ENCODE measurements at places on chromosomes 5 and 9.

DNA sequence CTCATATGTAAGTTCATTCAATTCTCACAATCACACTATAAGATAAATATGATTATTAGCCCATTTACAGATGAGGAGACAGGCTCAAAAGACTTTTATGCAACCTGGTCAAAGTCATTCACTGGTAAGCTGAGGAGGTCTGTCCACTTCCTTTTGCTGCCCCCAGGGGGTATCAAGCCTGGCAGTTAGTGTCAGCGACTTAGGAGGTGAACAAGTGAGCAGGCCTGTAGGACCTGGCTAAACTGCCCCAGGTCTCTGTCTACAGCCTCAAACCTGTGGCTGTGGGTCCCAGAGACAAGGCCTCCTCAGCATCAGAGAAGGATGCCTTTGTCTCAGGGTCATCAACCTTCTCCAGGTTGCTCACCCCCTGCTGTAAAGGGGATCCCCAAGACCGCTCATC, 10.4 kb downstream of the TGFBI start:
- no peak for DNase-seq

DNA sequence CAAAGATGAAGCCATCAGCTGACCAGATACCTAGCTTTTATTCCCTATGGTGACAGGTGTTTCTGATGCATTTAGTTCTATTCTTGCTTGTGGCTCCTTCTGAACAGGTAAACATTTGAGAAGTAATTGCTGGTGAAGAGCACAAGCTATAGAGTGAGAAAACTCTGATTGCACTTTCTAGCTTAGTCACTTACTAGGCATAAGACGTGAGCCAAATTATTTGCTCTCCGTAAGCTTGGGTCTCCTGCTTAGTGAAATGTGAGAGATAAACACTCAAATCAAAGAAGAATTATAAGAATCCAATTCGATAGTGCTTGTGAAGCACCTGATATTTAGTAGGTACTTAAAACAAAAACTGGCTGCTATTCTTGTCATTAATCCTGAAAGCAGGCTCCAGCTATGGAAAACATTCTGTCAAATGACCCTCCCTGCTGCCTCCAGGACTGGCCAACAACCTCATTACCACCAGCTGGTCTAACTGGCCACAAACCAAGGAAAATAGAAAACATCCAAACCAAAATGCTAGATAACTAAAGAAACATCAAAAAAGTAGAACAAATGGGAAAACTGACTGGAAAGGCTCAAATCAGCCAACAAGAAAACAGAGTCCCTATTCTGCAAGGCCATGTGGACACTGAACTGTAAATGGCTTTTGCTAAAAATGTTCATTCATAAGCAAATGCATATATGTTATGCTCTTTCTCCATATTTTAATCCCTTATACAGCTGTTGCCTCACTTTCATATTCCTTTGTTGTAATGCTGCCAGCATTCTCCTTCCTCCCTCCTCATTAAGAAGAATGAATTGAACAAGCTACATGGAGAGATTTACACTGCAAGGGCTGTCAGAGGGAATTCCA, 616.1 kb downstream of the DTWD2 start:
- DNase-seq: no peak

- peak; percentile 36 for DNase-seq
These were observed 30.4 kb downstream of the JADE2 start for GRCh38 chr5:134555890-134556311.

GRCh38 chr5:82011761-82012160, 39.9 kb downstream of the ATG10 start:
- no peak for DNase-seq

DNA sequence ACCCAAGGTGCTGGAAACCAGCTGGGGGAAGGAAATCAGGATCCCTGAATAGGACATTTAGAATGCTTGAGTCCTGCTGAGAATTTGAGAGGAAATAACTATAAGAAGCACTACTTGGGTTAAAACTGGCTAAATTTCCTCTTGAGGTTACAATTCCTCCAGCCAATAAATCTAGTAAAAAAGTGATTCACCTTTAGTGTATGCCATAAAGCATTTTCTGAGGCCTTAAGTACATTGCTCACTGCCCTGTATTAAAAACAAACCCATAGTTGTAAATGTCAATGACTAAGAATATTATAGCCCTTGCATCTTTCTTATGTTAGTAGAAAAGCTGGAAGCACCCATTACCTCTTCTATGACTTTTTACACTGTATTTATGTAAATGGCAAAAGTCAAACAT, 634.7 kb upstream of the ARRDC3 start:
- DNase-seq: no peak

DNA sequence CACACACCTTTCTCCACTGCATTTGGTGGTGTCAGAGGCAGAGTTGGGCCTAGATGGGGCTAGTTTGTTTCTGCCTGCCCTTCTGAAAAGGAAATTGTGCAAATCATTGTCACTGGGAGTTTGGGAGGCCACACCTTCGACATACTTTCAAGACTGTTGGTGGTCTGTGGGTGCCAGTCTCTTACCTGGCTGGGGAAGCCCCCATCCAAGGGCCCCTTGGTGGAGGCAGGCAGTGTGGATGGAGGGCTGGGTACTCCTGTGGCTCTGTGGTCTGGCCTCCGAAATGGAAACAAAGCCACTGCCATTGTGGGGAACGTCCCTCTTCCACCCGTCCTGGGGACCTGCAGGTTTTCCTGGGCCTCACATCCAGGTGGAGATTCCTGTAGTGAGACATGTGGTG, 10.9 kb upstream of the PHYHD1 start:
- DNase-seq: no peak

DNA sequence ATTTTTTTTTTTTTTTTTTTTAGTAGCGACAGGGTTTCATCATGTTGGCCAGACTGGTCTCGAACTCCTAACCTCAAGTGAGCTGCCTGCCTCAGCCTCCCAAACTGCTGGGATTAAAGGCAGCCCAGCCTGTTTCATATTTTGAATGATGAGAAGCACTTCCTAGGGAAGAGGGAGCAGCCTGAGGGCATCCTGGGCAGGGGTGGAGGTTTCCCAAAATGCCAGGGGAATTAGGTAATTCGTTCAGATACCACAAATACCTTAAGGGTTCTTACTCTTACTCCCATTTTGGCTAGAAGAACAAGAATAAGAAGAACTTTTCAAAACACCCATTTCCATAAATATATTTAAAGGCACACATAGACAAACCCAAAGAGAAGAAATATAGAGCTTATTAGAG, 29.5 kb upstream of the RAPGEF1 start:
- no peak for DNase-seq

DNA sequence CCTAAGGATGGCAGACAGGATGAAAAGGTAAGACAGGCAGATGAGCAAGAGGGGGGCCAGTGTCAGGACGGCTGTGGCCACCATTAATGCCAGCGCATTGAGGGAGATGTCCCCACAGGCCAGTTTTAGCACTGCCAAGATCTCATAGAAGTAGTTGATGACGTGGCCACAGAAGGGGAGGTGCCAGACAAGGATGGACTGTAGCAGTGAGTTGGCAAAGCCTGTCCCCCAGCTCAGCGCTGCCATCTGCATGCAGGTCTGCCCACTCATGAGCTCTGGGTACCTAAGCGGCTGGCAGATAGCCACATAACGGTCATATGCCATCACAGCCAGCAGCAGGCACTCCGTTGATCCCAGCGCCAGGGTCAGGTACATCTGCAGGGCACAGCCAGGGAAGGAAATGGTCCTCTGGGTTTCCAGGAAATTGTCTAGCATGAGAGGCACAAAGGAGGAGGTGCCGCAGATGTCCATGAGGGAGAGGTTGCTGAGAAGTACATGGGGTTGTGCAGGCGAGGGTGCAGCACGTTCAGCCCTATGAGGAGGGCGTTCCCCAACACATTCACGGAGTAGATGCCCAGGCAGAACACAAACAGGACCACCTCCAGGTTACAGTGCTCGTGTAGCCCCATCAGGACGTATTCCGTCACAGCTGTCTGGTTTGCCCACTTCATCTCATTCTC, 10.8 kb downstream of the OR13J1 start:
- DNase-seq: no peak

- no peak for DNase-seq
These were observed 29.5 kb downstream of the TGFBI start for GRCh38 chr5:136058039-136058971.

GRCh38 chr9:10855847-10856246, 243.0 kb upstream of the PTPRD start:
- DNase-seq: no peak

- peak; percentile 92 for DNase-seq
These were observed 113.0 kb downstream of the GAPVD1 start for GRCh38 chr9:125374443-125375309.

DNA sequence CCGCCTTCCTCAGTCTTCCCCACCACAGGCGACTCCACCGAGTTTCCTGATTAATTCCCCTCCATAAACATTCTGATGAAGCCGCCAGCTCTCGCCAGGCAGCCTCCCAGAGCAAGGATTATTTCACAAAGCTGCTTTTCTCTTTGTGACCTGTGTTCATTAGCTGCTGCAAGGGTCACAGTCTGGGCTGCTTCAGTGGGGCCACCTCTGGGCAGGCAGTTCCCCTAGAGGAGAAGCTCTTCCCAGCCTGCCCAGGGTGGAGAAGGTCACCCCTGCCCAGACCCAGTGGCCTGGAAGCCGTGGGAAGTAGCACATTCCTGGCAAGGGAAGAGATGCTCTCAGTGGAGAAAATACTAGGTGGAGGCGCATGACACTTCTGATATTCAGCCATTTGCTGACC, 58.4 kb upstream of the RAPGEF1 start:
- no peak for DNase-seq

GRCh38 chr5:142287973-142288313, 36.9 kb downstream of the SPRY4 start:
- no peak for DNase-seq

GRCh38 chr5:126031989-126032716, 391.1 kb upstream of the GRAMD2B start:
- DNase-seq: no peak

- DNase-seq: no peak
These were observed 6.3 kb upstream of the ASS1 start for GRCh38 chr9:130438382-130438981.

DNA sequence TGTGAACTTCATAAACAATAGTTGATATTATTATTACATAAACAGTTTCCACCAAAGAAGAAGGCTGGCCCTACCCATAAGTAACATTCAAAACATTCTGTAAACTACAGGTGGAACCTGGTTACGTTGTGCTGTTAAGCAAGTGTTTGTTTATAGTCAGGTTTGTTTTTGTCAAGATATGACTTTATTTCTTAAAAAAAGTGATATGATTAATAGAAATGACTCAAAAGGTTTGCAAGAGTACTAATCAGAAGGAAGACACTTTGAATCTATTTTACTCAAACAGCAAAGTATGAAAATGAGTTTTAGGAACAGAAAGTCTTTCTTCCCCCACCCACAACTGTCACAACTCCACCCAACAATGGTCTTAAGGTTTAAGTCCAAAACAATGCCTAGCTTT, 220.8 kb downstream of the PLK2 start:
- DNase-seq: no peak

GRCh38 chr5:39186289-39186688, 33.1 kb downstream of the FYB1 start:
- no peak for DNase-seq

GRCh38 chr9:122374885-122375420, 4.1 kb downstream of the PTGS1 start:
- DNase-seq: no peak

- DNase-seq: no peak
These were observed 393.1 kb downstream of the TMEM232 start for GRCh38 chr5:110333384-110333783.

- DNase-seq: no peak
These were observed 816 bp downstream of the RBM18 start for GRCh38 chr9:122263699-122264349.

- DNase-seq: no peak
These were observed 52.1 kb downstream of the C6 start for GRCh38 chr5:41161271-41161670.

GRCh38 chr5:139418793-139419192, 14.9 kb upstream of the SPATA24 start:
- no peak for DNase-seq

DNA sequence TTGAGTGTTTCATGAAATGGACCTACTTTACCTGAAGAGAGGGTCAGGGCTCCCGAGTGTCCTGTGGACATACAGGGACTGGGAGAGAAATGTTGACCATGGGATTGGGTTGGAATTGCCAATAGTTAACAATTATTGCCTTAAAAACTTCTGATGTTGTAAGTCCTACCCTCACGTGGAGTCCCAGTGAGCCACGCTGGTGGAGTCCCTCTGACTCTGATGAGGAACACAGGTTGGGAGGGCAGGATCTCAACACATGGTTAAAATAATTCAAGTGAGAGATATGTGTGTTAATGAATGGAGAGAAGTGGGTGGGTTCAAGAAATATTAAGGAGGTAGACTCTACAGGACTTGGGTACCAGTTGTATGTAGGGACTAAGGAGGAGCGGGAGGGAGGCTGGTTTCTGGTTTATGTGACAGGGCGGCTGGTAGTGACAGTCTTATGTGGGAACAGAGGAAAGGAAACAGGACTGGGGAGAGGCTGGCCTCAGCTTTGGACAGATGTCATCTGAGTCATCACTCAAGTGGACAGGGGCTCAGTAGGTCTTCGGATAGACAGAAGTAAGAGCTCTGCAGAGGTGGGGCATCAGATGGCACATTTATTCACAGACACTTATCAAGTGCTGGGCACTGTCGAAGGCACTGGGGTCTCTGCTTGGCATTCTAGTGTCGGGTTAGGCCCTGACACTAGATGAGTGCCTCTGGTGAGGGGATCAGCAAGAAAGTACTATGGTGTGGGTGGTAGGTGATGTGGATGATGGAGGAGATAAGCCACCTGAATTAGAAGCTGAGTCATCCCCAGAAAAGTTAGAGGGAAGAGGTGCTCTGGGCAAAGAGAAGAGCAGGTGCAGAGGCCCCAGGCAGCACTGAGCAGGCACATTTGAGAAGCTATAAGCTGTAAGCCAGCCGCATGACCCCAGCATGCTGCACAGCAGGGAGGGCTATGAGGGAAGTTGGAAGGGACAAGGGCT, 27.2 kb downstream of the MAML1 start:
- DNase-seq: peak; percentile 1

- no peak for DNase-seq
These were observed 58.8 kb upstream of the IGFBPL1 start for GRCh38 chr9:38482918-38483592.

DNA sequence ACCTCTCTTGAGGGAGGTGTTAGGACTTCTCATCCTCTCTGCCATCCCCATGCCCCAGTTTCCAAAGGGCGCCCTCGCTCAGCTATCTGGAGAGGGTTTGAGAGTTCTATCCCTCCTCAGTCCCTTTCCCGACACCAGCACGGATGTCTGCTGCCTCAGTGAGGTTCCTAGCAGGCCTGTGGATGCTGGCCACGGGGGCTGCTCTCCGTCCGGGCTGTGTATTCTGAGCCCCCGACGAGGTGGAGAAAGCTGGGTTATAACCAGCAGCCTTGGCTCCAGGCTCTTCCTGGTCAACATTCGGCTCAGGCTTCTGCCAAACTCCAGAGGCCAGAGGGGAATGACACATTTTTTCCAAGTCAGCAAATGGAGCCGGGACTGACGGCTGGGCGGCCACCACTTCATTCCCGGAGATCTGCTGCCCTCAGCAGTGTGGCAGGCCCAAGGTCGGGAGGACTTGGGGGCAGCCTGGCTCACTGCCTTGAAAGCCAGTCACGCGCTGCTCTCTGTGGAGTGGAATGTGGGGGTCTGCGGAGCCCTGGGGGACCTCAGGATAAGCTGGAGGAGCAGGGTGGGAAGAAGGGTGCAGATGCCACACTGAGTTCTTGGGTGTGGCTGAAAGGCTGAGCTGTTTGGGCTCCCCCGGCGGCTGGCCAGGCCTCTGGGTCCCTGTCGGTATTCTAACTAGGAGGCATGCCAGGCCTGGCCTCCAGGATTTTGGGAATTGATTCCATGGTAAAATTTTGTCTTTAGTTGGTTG, 27.4 kb downstream of the PTPA start:
- no peak for DNase-seq

- DNase-seq: peak; percentile 74
These were observed at the start of gene SLC25A48 for GRCh38 chr5:135834639-135835529. SLC25A48 (plus strand) TSS chr5:135834663; CDS start chr5:135834848, 185 bp downstream.

GRCh38 chr5:177085985-177086653, 596 bp upstream of the FGFR4 start:
- no peak for DNase-seq
